ENCODE measurements at places on chromosomes 11 and 22.

- DNase-seq = no peak
These were observed 5.9 kb downstream of the TOM1 start for GRCh38 chr22:35305525-35306070.

DNA sequence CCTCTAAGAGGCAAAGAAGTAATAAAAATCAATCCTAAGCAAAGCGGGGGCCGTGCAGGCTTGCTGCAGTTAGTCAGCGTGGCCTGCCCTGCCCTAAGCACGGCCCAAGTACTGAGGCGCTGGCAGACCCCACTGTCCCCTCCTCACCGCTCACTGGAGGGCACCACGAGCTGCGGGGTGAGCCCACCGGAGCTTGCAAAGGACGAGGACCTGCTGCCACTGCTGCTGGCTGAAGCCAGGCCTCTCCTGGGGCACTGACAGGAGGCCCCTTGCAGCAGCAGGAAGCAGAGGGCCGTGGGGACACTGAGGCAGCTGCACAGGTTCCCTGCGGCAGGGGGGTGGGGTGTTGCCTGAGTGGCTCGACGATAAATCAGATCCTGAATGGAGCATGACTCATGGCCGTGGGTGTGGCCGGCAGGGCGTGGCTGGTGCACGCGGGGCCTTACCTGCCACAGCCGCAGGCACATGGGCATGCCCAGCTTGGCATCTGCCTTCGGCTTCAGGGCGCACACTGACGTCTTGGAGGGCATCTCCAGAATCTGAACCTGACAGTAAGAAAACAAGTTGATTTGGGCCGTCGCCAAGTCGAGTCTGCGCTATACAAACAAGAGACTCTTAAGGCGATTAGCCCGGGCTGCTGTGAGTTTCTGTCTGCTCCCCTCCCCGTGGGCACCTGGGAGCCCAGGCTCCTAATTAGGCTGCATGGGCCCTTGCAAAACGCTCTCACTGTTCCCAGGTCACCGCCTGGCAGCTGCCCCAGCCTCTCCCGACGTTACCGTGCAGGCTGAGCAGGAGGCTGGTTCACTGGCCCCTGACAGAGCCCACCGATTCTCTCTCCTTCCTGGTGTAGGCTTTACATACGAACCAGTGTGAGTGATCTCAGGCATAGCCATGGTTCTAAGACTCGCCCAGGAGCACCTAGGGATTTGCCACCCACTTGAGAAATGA is 45.9 kb downstream of the TBX1 start:
- DNase-seq = no peak

- no peak for DNase-seq
These were observed 1338.8 kb downstream of the BRD1 start for GRCh38 chr22:48488611-48489511.

DNA sequence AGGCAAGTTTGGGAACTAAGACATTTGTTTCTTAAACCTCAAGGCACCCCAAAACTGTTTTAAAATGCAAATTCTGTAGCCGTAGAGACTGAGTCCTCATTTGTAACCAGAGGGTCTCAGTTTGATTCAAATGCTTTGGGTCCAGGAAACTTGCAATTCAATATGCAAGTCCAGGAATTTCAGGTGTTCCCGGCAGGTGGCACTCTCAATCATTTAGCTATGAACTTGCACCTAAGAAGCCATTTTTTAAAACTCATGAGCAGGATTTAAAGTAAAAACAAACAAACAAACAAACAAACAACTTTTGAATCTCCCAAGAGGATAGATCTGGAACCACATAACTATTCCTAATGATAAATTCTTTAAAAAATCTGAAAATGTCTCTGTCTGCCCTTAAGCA is 8.7 kb upstream of the ABTB2 start:
- DNase-seq = no peak

DNA sequence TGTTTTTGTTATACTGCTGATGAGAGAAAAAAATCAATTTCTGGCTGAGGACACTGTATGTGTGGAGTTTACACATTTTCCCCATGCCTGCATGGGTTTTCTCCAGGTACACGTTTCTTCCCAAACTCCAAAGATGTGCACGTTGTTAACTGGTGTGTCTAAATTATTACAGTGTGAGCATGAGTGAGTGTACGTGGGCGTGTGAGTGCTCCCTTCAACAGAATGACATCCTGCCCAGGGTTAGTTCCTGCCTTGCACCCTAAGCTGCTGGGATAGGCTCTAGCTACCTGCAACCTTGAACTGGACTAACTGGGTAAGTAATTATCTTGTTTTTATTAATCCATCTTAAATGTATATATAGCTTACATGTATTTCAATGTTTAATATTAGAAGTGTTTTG is 5.5 kb downstream of the NPAT start:
- DNase-seq = no peak

- DNase-seq = no peak
These were observed 541.4 kb upstream of the CCDC90B start for GRCh38 chr11:83827520-83827919.

DNA sequence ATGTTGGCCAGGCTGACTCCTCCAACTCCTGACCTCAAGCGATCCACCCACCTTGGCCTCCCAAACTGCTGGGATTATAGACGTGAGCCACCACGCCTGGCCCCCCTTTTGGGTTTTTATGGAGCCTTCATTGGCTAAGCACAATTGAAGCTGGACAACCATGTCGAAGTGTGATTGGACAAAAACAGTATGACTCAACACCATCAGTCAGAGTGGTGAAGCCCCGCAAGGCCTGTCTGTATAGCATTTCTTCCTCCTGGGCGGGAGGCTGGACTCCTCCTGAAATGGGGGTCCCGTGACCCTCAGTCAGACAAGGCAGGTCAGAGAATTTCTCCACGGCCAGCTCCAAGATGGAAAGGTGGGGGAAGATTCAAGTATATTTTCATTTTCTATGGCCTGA is 3.1 kb upstream of the PARVB start:
- no peak for DNase-seq

DNA sequence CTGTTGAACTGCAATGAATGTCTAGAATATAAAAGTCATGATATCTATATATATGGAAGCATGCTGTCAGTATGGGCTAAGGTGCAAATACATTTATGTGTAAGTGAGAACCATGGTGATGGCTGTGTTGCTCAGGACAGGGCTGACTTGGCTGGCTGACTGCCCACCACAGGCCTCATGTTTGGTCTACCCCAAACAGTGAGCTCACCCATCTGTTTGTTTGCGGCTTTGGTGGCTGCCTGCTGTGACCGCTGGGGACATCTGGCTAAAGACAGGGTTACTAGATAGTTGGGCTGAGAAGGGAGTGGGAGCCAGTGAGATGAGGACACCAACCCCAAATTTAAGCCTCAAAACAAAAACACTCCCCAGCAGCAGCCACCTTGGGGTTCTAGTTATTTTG is 6.3 kb downstream of the CD44 start:
- no peak for DNase-seq

GRCh38 chr22:46946383-46946962 is 184.0 kb downstream of the TBC1D22A start:
- DNase-seq = no peak

- DNase-seq = peak; percentile 7
These were observed 90.3 kb upstream of the MTMR2 start for GRCh38 chr11:96014217-96014616.

GRCh38 chr11:889257-889656 is 21.4 kb downstream of the CHID1 start:
- DNase-seq = no peak

DNA sequence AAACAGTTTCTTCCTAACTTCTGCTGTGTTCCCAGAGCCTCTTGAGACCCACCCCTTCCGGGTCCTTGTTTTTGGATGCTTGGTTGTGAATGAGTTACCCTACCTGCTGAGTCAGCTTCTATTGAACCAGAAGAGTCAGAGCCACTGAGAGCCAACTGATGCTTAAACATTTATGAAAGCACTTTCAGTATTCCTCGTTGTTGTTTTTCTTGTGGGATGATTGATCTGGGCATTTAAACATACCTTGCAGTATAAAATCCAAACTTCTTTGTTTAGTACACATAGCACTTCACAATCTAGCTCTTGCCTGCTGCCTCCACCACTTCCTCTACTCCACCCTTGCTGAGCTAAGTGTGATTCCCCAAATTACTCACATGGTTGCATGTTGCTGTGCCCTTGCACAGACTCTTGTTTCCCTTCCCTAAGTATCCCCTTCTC is 5.5 kb downstream of the PRSS23 start:
- no peak for DNase-seq

- DNase-seq = no peak
These were observed 22.2 kb downstream of the OPCML start for GRCh38 chr11:133509924-133510697.

DNA sequence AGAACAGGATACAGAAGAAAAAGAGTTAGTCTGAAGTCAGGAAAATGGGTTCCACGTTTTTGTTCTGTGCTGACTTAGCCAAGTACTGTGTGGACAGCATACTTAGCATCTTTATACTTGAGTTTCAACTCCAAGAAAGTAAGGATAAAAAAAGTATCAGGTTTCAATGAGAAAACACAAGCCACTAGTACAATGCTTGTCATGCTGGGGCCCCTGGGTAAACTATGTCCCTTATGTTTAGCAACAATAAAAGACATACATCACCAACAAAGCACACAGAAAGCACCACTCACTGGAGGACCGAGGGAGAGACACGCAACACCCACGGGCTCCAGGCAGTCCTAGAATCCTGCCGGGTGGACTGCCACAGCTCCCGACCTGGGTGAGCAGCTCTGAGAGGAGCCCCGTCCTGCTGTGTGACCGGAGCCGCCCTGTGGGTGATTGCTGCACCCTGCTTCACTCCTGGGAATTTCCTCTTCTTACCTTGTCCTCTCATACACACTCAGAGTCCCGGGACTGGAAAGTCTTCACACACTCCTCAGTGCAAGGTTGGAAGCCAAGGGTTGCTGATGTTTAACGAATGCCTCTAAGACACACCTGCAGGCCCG is 890.5 kb downstream of the BRD1 start:
- DNase-seq = no peak

DNA sequence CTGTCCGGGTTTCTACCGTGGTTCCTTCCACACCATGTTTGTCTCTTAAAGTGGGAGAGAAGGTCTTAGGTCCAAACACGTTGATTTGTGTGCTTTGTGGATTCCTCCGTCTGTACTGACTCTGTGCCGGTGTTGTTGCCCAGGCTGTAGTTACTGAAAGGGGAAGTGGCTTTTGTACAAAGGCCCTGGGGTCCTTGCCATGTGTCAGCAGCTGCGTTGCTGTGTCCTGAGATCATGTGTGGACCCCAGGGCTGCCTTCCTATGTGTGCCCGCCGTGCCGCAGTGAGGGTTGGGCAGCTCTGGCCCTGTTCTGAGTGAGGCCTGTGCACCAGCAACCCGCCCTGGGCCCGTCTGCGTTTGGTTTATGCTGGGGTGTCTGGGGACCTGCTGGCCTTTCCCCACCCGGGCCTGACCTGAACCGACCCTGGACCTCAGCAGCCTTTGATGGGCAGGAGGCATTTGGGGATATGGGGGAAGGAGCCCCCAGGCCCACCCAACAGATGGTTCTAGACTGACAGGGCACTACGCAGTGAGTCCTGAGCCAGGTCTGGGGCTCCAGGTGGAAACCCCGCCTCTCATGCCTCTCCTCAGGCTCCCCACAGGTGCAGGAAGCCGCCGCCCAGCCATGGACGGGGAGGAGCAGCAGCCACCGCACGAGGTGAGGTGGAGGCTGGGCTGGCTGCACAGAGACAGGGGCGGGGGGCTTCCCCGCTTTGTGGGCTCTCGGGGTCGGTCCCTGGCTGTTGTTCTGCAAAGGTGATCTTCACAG is 6.9 kb downstream of the TRABD start:
- no peak for DNase-seq
